ENCODE measurements at places on chromosomes 16 and 17. TPM values are rescaled to one million over a fixed set of nuclear protein-coding genes. Genes with fewer than 3 reads are reported as not detected.

GGNBP2 gene
- 40.7 TPM for total RNA-seq

NPB gene
- not detected for total RNA-seq

FOXO3B gene
- 5.6 TPM for total RNA-seq

SLC43A2 gene
- 3.8 TPM for total RNA-seq

SLC16A11 gene
- not detected for total RNA-seq

HSF4 gene
- total RNA-seq: 0.83 TPM

DNA sequence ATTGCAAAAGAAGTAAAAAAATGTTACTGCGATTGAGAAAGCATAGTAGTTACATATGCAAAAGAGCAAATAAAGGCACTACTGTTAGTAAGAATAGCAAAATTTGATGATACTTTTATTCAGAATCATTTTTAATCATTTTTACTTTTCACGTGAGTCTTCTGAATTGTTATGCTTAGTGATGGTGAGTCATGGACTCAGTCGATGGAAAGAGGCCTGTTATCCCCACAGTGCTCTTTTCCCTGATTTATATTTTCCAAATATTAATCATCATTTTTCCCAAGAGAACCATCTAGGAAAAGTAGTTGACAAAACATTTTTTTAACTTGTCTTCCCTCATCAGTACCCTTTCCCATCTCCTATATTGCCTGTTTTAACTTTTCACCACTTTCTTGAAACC, 181.1 kb downstream of the CHD9 start:
- no peak overlapping the region for H3K4me3 ChIP-seq
- peak; percentile 54 for DNase-seq
- peaks cover 32% of the 10 kb centered on the region for H3K36me3 ChIP-seq
- H3K4me1 ChIP-seq: peaks cover 6% of the 10 kb centered on the region

DNA sequence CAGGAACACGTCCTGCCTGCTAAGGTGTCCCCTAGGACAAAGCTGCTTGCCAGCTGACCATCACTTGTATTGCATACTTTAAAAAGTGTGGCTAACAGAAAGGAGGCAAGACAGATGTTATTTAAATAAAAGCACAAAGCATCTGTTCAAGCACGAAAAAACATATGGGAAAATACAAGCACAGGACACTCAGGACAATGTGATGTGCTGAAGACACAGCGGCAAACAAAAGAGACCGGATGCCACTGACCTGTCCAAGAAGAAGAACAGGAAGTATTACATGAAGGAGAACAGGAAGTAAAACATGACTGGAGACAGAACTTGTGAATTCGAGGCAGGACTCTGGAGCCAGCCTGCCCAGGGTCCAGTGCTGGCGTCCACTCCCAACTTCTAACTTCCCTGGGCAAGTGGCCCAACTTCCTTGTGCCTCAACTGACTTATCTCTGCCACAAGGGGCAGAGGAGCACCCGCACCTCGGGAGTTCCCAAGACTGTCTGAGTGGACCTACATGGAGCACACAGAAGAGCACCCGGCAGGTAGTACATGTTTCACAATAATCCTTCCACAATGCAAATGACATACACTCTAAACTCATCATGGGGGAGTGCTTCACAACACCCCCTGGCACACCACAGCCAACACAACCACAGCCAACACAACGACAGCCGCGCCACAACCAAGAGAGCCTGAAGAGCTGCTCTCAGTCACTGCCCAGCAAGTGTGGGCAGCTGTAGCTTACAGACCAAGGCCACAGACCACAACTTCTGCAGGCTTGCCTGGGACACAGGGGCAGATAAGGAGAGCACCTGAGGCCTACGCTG, 36.6 kb downstream of the ANKRD11 start:
- H3K4me3 ChIP-seq: no peak overlapping the region
- no peaks in the 10 kb centered on the region for H3K27me3 ChIP-seq
- H3K36me3 ChIP-seq: no peaks in the 10 kb centered on the region
- no peak for DNase-seq
- peaks cover 24% of the 10 kb centered on the region for H3K4me1 ChIP-seq

- H3K36me3 ChIP-seq: peaks cover 31% of the 10 kb centered on the region
- no peaks in the 10 kb centered on the region for H3K27me3 ChIP-seq
- H3K4me1 ChIP-seq: peaks cover 12% of the 10 kb centered on the region
- peak; percentile 91 for DNase-seq
These were observed 4.2 kb downstream of the SOCS1 start for GRCh38 chr16:11251525-11252481.

GRCh38 chr17:45406107-45406506, 26.6 kb downstream of the ARHGAP27 start:
- H3K4me1 ChIP-seq: peaks cover 6% of the 10 kb centered on the region
- no peak for DNase-seq
- peaks cover 23% of the 10 kb centered on the region for H3K27me3 ChIP-seq
- H3K36me3 ChIP-seq: no peaks in the 10 kb centered on the region
- H3K4me3 ChIP-seq: no peak overlapping the region

DNA sequence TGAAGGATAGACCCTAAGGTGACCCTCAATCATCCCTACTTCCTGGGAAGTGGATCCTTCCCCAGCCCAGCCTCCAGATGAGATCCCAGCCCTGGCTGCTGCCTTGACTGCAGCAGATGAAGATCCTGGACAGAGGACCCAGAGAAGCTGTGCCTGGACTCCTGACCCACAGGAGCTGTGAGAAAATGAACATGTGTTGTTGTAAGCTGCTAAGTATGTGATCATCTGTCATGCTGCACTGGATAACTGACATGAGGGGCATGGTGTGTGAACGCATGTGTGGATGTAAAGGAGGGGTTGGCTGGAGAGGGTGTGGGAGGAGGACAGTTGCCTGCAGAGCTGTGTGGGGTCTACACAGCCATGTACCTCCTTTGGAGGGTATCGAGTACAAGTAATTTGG, 69.3 kb downstream of the SLC5A11 start:
- H3K27ac ChIP-seq: no peak overlapping the region
- no peak for DNase-seq
- H3K36me3 ChIP-seq: peaks cover 25% of the 10 kb centered on the region
- H3K4me3 ChIP-seq: no peak overlapping the region

- no peak overlapping the region for H3K27ac ChIP-seq
- peaks cover 12% of the 10 kb centered on the region for H3K36me3 ChIP-seq
- no peak overlapping the region for H3K4me3 ChIP-seq
- H3K4me1 ChIP-seq: peaks cover 7% of the 10 kb centered on the region
- no peaks in the 10 kb centered on the region for H3K27me3 ChIP-seq
- no peak for DNase-seq
These were observed 12.5 kb downstream of the ARL2BP start for GRCh38 chr16:57257455-57258070.

GRCh38 chr17:51261024-51261963, 948 bp downstream of the UTP18 start:
- H3K4me3 ChIP-seq: peak overlapping the region; percentile 88
- DNase-seq: no peak
- H3K27me3 ChIP-seq: no peaks in the 10 kb centered on the region
- H3K36me3 ChIP-seq: peaks cover 1% of the 10 kb centered on the region

DNA sequence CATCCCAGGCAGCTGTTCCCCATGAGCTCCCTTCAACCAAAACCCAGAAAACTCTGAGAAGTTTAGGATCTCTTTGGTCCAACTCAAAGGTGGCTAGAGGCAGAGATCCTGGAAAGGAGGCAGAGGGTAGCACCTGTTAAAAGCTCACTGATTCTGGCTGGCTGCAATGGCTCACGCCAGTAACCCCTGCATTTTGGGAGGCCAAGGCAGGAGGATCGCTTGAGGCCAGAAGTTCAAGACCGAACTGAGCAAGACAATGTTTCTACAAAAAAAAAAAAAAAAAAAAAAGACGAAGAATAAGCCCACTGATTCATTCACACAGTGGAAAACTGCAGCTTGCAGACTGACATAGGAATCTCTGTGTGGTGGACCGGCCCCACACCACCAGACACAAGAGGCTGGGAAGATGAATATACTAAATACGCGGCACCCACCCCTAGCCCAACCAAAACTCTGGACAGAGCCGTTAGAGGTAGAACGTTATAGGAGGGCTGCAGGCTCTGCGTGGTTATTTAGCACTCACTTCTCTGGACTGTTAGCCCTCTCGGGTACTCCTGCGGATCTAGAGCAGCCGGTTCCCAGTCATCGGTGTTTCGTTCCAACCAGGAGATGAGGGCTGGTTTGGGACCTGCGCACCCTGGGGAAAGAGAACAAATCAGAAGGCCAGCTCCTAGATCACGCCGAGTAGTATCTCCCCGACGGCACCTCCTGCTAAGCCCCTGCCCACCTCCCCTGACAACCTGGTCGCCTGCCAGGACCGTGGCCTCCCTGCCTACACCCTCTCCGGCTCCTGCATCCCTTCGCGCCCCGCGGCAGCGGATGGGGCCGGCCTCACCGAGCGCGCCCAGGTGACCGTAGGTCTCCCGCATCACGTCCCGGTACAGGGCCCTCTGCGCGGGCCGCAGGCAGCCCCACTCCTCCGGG, 925 bp downstream of the ZNF689 start:
- H3K27me3 ChIP-seq: no peaks in the 10 kb centered on the region
- H3K27ac ChIP-seq: peak overlapping the region; percentile 78
- peaks cover 18% of the 10 kb centered on the region for H3K36me3 ChIP-seq
- DNase-seq: peak; percentile 23
- H3K4me1 ChIP-seq: no peaks in the 10 kb centered on the region

GRCh38 chr17:81656835-81657234, 493 bp upstream of the PDE6G start:
- no peaks in the 10 kb centered on the region for H3K27me3 ChIP-seq
- H3K4me1 ChIP-seq: peaks cover 2% of the 10 kb centered on the region
- no peak overlapping the region for H3K27ac ChIP-seq
- no peaks in the 10 kb centered on the region for H3K36me3 ChIP-seq
- no peak overlapping the region for H3K4me3 ChIP-seq

- H3K27ac ChIP-seq: no peak overlapping the region
- no peak overlapping the region for H3K4me3 ChIP-seq
- H3K36me3 ChIP-seq: no peaks in the 10 kb centered on the region
- H3K27me3 ChIP-seq: peaks cover 10% of the 10 kb centered on the region
- no peak for DNase-seq
These were observed 41.6 kb downstream of the AHSP start for GRCh38 chr16:31569360-31569717.

DNA sequence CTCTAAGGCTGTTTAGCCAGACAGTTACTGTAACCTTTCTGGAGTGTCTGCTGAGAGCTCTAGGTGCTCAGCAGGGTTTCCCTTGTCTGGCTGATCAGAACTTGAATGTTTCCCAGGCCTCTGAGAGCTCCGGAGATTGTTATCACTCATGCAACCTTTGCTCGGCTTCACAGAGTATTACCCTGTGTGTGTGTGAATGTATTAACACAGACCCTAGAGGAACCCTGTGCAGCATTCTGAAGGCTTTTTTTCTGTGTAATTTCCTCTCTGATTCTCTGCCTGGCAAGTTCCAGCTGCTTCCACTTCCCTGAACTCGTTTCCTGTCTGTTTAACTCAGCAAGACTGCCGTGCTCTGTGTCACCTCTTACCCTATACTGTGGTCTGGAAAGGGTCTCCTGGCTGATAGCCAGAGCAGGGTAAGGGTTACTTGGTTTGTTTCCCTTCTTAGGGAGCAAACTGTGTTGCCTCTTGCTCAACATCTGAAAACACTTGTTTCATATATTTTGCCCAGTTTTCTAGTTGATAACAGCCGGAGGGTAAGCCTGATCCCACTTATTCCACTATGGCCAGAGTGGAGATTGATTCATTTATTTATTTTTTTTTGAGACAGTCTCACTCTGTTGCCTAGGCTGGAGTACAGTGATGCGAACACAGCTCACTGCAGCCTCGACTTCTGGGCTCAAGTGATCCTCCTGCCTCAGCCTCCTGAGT, 21.7 kb downstream of the PRMT7 start:
- DNase-seq: peak; percentile 52
- H3K36me3 ChIP-seq: peaks cover 7% of the 10 kb centered on the region
- H3K4me1 ChIP-seq: peaks cover 13% of the 10 kb centered on the region
- peak overlapping the region; percentile 77 for H3K27ac ChIP-seq

DNA sequence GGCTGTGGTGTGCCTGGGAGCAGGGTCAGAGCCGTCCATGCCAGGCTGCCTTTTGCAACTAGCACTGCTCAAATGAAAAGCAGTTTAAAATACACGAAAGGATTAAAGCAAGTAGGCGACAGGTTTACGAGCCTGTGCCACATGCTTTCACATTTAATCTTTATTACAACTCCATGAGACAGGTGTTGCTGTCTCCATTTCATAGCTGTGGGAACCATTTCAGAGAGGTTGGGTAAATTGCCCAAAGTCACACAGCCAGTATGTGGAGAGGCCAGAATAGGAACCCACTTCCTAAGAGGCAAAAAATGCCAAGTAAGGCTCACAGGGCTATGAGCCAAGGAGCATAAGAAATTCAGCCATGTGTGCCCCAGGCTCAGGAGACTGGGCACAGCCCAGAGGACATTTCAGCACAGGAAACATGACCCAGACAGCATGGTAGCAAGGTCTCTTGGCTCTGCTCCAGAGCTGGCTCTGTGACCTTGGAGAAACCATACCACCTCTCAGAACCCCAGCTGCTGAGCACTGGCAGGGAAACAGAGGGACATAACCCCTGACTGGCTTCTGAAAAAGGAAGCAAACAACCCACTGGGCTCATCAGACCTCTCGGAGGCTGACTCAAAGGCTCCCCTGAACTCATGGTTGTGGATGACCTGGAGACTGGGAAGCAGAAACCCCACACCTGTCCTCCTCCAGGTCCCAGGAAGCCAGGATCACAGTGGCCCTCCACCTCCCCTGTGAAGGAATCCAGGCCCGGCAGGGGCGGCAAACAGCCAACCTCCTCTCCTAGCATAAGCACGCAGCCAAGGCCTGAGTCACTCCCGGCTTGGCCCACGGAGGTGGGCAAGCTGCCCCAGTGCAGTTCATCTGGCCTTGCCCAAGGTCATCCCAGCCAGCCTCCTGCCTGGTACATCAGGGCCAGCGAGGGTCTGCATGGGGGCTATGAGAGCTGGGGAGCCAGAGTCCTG, 40.3 kb upstream of the MRPS23 start:
- H3K27me3 ChIP-seq: no peaks in the 10 kb centered on the region
- no peak overlapping the region for H3K4me3 ChIP-seq
- peak overlapping the region; percentile 67 for H3K27ac ChIP-seq
- DNase-seq: peak; percentile 86

GRCh38 chr16:23802776-23803175, 33.0 kb upstream of the PRKCB start:
- H3K36me3 ChIP-seq: no peaks in the 10 kb centered on the region
- H3K4me1 ChIP-seq: no peaks in the 10 kb centered on the region
- no peak for DNase-seq

DNA sequence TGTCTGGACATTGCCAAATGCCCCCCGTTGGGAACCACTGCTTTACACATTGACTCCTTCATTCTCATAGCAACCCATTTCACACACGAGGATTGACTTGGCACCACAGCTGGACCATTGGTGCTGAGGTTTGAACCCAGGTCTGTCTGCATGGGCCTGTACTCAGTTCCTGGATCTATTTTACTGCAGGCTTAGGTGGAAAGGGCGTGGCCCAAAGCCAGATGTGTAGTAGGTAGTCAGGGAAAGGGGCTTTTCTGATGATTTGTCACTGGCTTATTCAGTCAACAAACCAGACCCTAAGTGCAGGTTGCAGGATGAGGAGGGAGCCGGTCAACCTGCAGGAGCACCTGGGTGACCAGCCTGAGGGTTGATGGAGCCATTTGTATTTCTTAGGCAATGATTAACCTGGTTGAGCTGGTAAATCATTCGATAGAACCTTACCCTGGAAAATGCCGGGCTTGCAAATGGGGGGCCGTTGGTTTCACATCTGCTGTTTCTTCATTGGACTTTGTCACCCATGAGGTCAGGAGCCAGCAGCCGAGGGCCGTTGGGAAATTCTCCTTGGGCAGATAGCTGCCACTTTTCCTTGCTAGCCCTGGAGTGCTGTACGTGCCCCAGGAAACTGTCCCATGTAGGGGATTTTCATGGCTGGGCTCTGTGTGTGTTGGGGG, 104.4 kb downstream of the CMIP start:
- H3K36me3 ChIP-seq: no peaks in the 10 kb centered on the region
- DNase-seq: no peak
- H3K27ac ChIP-seq: no peak overlapping the region
- H3K27me3 ChIP-seq: no peaks in the 10 kb centered on the region
- H3K4me3 ChIP-seq: no peak overlapping the region
